CD4-positive, alpha-beta T cell treated with Interleukin-6 at 100 ng/mL for 8 hours (primary cell): ENCODE measurements at places on chromosomes 7 and 10.

GRCh38 chr10:104512800-104513199, 128.3 kb upstream of the SORCS3 start:
- DNase-seq = no peak

- no peak for DNase-seq
Measured at GRCh38 chr7:41738336-41738735, 35.4 kb upstream of the INHBA start.

DNA sequence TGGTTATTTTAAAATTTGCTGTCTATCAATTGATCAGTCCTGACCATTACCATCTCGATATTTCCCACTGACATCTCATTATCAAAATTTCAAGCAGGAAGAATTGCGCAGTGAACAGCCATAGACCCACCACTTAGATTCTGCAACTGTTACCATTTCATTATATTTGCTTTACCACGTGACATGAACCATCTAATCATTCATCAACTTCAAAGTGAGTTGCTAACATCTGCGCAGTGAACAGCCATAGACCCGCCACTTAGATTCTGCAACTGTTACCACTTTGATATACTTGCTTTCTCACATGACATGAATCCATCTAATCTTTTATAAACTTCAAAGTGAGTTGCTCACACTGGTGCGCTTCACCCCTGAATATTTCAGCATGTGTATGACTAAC, 22.5 kb downstream of the FOXL3 start:
- no peak for DNase-seq

- no peak for DNase-seq
Measured at GRCh38 chr7:107394831-107395230, 75.0 kb upstream of the GPR22 start.

- no peak for DNase-seq
Measured at GRCh38 chr7:122651451-122651850, 47.5 kb downstream of the RNF133 start.

DNA sequence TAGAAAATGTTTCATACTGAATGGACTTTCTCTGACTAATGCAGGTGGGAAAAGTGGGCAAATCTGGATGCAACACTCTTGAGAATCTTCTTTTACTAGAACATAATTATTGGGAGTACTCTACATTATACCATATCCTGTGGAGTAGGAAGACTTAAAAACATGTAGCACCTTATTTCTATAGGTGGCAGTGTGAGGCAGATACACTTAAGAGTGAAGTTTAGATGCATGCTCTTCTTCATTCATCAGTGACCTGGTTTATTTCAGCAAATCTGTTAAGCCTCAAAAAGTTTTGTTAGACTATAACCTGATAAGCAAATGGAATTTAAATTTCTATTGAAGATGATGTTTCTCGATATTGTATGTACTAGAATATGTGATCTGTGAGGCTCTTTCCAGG, 1087.1 kb upstream of the LRRN3 start:
- DNase-seq = no peak

- DNase-seq = no peak
Measured at GRCh38 chr7:129055294-129055816, 444 bp upstream of the TNPO3 start.
